ENCODE measurements at places on chromosomes 2 and 18.

GRCh38 chr2:70212298-70212932 is 21.6 kb upstream of the C2orf42 start:
- no peak for DNase-seq

- no peak for DNase-seq
These were observed 173.8 kb upstream of the BCL2L11 start for GRCh38 chr2:110946902-110947301.

GRCh38 chr2:25617948-25618646 is 55.3 kb downstream of the DTNB start:
- no peak for DNase-seq

GRCh38 chr18:80143881-80144280 is 34.8 kb downstream of the ADNP2 start:
- DNase-seq = no peak

DNA sequence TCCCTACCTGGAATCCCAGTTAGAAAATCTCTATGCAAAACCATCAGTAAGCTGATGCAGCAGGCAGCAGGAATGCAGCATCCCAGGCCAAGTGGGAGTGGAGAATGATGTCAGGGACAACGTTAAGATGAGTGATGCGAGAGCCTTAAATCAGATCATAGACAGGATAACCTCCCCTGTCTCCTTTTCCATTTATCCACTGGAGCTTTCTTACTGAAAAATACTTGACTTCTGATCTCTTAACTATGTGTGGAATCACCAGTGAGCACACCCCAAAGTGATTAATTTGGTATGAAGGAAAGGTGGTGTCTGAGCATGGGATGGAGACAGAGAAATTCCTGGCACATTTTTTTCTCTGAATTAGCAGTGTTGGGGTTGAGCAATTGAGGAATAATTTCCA is 98.0 kb downstream of the RND3 start:
- no peak for DNase-seq

- DNase-seq = no peak
These were observed 112.4 kb downstream of the PLEKHA3 start for GRCh38 chr2:178592655-178593054.
